ENCODE measurements at places on chromosomes 1 and 21.

- DNase-seq, result no peak
Measured at GRCh38 chr1:235902677-235903542, 36.2 kb upstream of the LYST start.

DNA sequence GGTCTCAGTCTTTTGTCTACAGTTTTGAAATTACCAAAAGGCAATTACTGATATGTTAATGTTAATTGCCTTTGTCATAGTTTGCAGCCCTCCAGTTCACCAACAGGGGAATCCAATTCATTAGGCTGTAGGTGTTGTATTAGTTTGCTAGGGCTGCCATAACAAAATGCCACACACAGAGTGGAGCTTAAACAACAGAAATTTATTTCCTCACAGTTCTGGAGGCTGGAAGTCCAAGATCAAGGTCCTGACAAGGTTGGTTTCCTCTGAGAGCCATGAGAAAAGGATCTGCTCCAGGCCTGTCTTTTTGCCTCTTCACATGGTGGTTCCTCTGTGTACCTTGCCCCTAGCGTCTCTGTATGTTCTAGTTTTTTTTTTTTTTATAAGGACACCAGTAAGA lies 1.3 kb downstream of the RTCA start:
- DNase-seq, result no peak

- DNase-seq, result no peak
Measured at GRCh38 chr1:54826226-54826816, 25.2 kb upstream of the TTC22 start.

DNA sequence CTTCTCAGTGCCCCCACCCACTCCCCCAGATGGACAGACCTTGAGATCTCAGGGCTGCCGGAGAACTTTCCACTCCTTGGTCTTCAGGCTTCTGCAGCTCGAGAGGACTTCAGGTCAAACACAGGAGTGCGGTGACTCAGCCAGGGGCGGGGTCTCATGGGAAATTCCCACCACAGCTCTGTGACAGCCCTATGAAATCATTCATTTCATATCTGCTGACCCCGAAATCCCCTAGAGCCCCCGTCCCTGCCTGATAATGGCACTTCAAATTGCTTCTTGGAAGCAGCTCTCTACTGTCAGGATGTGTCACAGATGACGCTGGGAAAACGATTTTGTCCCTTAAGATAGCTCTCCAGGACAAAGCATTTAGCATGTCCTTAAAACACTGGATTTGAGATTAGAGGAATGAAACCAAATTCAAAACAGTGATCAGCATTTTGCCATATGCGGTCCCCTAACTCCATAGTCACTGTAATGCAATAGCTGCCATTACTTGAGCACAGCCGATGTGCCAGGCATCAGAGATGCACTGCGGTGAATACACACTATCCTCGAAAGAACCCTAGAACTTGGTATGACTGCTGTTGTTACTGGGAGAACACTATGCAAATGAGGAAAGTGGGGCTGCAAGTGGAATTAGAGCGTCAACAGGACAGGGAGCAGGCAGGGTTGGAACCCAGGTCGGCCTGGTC lies at the start of gene TNFRSF9:
TNFRSF9 (minus strand) TSS at position 95 of the 692 bp plus-strand sequence. CDS start 845 bp downstream, outside the sequence.
- DNase-seq, result no peak

GRCh38 chr1:217896490-217896889 lies 265.3 kb downstream of the SPATA17 start:
- no peak for DNase-seq

DNA sequence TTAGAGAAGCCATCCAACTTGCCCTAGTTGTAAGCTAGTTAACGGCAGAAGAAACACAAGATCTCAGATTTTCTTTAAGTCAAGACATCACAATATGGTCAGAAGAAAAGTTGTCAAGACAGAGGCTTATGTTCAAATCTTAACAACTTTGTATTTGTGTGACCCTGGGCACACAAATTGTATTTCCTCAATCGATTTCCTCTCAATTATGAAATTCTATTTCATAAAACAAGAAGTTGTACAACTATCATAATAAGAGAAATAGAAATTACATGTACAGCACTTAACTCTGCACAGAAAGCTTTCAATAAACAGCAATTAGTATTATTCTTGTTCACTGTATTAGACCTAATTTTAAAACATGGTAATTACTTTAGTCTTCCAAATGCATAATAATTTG lies 62.9 kb upstream of the SDC3 start:
- no peak for DNase-seq

GRCh38 chr1:80640978-80641377 lies 1159.8 kb upstream of the ADGRL2 start:
- DNase-seq, result no peak

DNA sequence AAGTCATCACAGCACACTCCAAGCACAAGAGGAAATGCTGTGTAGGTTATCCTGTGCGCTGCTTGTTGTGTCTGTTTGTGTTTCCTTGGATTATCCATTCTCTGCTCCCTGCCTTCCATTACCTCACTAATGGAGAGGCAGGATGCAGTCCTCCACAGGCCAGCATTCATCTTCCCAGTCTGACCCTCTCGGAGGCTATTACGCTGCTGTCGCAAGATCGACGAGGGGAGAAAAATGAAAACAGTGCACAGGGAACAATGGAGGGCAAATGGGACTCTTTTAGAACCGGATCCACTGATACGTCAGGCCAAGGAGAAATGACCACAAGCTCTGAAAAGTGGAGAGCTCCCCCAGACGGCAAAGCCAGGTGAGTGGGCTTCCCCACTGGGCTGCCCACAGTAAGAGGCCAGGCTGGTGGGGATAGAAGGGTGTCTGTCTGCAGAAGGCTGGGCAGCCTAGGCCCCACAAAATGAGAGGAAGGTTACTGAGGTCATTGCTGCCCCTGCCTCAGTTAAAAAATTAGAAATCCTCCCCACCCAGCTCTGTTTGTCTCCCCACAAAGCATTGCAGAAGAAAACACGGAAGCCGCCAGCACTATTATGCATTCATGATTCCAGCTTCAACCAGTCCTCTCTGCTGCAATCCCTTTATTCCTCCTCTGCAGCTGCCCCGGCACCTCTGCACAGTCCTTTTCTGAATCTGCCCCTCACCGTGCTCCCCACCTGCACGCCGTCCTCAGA lies 21.7 kb downstream of the LRRN2 start:
- no peak for DNase-seq

- DNase-seq, result no peak
Measured at GRCh38 chr1:206588492-206588891, 23.8 kb downstream of the EIF2D start.

DNA sequence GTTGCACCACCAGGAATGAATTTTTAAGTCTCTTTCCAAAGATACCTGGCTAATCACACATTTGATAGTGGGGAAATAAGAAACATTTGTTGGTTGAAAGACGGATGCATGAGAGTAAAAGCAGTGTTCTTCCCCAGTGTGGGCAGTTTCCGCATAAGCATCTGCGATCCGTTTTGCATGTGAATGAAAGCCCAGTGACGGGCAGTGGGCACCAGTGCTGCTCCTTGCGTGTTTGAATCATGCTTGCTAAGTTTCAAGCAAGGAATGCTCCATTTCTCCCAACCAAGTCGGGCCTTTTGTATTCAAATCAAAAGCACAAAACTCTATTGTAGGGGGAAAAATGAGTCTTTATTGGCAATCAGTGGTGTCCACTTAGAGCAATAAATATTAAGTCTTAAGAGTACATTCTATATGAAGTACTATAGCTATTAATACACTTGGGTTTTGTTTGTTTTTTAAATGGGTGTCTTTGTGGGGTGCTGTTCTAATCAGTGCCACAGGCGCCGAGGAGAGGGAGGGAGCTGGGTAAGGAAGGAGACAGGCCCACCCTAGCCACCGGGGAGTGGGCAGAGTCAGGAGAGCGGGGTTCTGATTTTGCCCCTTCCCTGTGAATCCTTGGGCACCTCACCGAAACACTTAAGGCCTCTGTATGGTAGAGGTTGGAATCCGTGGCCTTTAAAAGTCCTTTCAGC lies 750 bp upstream of the PTGFRN start:
- no peak for DNase-seq

DNA sequence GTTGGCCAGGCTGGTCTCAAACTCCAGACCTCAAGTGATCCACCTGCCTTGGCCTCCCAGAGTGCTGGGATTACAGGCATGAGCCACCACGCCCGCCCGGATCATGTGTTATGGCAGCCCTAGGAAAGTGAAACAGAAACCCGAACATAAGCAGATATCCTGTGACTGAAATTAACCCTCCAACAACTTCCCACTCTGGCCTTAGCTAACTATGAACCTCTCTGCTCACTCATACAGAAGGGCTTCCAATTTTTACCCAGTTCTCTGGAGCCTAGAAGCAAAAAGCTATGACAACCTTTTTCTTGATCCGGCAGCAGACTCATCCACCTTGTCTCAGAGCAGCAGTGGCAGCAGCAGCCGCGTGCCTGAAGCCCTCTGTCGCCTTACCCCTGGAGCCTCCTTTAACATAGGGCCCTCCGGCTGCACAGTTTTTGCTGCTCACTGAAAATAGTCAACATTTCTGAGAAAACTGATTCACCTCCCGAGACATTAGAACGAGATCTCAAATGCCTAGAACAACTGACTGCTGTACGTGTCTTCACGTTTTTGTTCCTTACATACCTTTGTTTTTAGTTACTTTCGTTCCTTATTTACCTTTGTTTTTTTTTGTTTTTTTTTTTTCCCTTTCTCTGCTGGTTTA lies 9.3 kb downstream of the CBR1 start:
- DNase-seq, result no peak

- DNase-seq, result no peak
Measured at GRCh38 chr1:115176189-115176588, 86.9 kb upstream of the TSPAN2 start.

DNA sequence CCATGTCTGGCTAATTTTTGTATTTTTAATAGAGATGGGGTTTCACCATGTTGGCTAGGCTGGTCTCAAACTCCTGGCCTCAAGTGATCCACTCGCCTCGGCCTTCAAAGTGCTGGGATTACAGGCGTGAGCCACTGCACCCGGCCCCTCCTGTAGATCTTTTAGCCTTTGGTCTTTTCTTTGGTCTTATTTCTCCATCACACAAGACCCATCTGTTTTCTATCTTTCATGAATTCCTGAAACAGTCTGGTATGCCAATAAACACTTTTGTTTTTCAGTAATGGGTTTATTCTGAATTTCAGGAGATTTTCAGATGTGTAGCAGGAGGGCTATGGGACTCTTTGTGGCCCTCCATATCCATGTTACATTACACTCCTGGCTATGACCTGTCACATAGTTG lies 23.2 kb downstream of the ERRFI1 start:
- no peak for DNase-seq

- DNase-seq, result no peak
Measured at GRCh38 chr1:218346391-218347204, 1.5 kb downstream of the TGFB2 start.

DNA sequence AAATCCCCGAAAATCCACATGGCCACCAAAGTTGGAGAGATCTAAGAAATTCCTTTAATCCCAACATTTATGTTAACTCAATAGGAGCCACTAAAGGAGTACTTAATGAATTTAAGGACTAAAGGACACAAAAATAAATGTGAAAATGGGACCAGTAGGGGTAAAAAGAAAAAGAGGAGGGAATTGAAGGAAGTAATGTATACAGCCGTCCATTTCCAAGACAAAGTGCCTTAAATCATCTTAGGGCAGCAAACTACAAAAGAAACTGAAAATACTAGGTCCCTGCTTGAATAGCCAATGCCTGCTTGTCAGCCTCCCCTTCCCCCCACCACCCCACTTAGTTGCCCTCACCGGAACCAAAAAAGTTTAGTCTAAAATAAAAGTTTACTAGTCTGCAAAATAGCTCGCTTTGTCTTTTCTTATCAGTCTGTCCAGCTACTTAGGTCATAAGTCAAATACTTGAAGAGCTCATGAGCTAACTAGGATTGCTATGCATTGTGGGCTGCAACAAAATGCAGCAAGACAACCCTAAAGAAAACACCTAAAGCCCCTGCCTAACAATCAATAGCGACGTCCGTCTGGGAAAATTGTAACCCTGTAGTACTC lies 66.3 kb upstream of the TLR5 start:
- no peak for DNase-seq

DNA sequence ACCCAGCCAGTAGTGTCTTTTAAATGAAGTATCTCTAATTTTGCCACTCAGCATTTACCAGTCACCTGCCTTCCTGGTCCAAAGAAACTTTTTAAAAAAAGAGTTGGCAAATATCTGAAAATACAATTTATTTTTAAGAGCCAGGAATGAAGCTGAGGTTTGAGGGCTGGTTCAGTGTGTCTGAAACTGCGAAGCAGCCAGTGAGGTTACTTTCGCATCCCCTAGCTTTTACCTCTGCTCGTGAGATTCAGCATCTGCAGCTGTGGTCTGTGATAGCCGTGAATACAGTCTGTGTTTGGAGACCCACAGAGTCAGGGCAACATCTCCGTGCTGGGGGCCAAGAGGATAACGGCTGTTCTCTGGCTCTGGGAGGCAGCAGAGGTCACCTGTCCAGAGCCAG lies 21.3 kb upstream of the KCNAB2 start:
- DNase-seq, result peak; percentile 29

GRCh38 chr1:56070601-56071000 lies 508.8 kb downstream of the PLPP3 start:
- no peak for DNase-seq

DNA sequence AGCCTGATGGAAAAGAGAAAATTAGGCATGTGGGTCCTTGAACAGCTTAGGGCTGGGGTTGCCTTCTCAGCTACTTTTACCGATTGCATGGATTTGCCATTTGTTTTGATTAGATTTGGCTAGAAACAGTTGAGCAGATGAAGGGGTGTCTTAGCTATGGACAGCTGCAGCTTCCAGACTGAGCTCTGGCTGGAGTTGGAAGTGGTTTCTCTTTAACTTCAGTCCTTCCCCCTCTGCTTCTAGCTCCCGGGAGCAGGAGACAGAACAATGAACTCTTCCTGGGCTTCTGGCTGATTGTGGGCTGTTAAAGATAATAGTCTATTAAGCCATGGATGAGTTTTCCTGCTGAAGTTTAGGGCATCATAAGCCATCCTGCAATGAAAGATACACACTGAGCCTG lies 50.7 kb downstream of the UBE2T start:
- no peak for DNase-seq

DNA sequence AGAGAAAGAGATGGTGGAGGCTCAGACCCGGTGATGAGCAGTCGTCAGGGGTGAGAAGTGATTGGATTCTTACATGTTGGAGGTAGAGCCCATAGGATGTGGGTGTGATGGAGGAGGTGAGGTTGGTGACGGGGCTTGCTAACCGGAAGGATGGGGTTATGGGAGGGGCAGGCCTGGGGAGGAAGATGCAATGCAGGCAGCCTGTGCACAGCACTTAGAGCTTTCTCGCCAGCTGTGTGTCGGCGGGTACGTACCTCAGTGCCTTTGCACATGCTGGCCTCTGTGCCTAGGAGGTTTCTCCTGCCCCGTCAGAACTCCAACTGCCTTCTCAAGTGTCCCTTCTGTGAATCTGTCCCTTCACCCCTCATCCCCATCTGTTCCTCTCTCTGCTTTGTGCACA lies 2.9 kb upstream of the BSND start:
- DNase-seq, result no peak
